Diencephalon (tissue), 1 donor: ENCODE measurements at places on chromosomes 6 and 20. TPM values are rescaled to one million over a fixed set of nuclear protein-coding genes. Genes with fewer than 3 reads are reported as not detected.

RGS17 gene
- total RNA-seq: 81.2 TPM

OR2B6 gene
- not detected for total RNA-seq

SSTR4 gene
- total RNA-seq: 2.1 TPM

DCDC2 gene
- 6.7 TPM for total RNA-seq

SRMS gene
- not detected for total RNA-seq
